ENCODE measurements at places on chromosomes 6 and 20. TPM values are rescaled to one million over a fixed set of nuclear protein-coding genes. Genes with fewer than 3 reads are reported as not detected.

The RIPOR3 gene
- total RNA-seq, result not detected

- no peaks in the 10 kb centered on the region for H3K4me1 ChIP-seq
- no peak overlapping the region for H3K4me3 ChIP-seq
- H3K27ac ChIP-seq, result no peak overlapping the region
- H3K27me3 ChIP-seq, result no peaks in the 10 kb centered on the region
- H3K36me3 ChIP-seq, result no peaks in the 10 kb centered on the region
- no peak for DNase-seq
These were observed 83.0 kb downstream of the SNX5 start for GRCh38 chr20:17885544-17885943.

DNA sequence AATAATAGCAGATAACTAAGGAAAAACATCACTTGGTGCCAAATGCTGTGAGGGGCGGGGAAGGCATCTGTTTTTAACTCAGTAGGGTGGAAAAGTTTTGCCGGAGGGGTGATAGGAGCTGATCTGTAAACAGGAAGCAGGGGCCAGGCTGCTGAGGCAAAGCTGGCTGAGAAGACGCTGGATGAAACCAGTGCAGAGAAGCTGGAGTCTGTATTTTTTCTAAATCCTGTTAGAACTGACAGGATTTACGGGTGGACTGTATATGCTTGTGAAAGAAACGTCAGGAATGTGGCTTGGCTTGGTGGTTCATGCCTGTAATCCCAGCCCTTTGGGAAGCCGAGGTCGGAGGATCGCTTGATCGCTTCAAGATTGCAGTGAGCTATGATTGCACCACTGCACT lies 5.6 kb downstream of the PCMTD2 start:
- DNase-seq, result peak; percentile 39
- peaks cover 10% of the 10 kb centered on the region for H3K4me1 ChIP-seq
- no peak overlapping the region for H3K4me3 ChIP-seq
- H3K27me3 ChIP-seq, result no peaks in the 10 kb centered on the region

The CRISP2 gene
- not detected for total RNA-seq

The IPCEF1 gene
- total RNA-seq, result not detected

GRCh38 chr6:134551245-134551960 lies 233.5 kb upstream of the SGK1 start:
- peak; percentile 76 for DNase-seq
- peaks cover 27% of the 10 kb centered on the region for H3K4me1 ChIP-seq
- peak overlapping the region; percentile 59 for H3K4me3 ChIP-seq
- H3K36me3 ChIP-seq, result no peaks in the 10 kb centered on the region

The C20orf141 gene
- total RNA-seq, result not detected

The PTK6 gene
- total RNA-seq, result 0.13 TPM

GRCh38 chr6:40131675-40132074 lies 197.4 kb upstream of the MOCS1 start:
- DNase-seq, result no peak
- H3K4me1 ChIP-seq, result no peaks in the 10 kb centered on the region
- H3K27ac ChIP-seq, result no peak overlapping the region
- H3K27me3 ChIP-seq, result no peaks in the 10 kb centered on the region

DNA sequence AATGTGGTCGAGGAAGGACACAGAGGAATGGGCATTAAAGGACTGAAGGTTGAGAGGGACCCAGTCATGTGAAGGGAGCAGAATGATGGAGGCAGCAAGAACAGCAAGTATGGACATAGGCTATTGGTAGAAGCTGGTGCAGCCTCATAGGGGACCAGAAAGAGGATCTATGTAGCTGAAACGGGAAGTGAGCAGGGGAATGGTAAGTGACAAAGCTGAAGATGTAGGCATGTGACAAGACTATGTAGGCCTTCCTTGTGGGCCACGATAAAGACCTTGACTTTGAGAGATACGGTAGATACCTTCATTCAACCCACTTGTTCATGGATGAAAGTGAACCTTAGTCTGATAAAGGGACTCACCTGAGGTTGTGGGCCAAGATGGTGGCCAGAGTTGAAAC lies 3.5 kb downstream of the CTNNBL1 start:
- H3K27ac ChIP-seq, result no peak overlapping the region
- no peak for DNase-seq
- H3K27me3 ChIP-seq, result no peaks in the 10 kb centered on the region
- H3K36me3 ChIP-seq, result no peaks in the 10 kb centered on the region
- H3K4me1 ChIP-seq, result peaks cover 7% of the 10 kb centered on the region

The NINL gene
- total RNA-seq, result 10.2 TPM

DNA sequence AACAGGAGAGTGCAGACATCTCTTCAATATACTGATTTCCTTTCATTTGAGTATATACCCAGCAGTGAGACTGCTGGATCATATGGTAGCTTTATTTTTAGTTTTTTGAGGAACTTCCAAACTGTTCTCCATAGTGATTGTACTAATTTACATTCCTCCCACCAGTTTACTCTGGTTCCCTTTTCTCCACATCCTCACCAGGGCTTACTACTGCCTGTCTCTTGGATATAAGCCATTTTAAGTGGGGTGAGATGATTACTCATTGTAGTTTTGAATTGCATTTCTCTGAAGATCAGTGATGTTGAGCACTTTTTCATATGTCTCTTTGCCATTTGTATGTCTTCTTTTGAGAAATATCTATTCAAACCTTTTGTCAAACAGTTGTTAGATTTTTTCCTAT lies 64.9 kb upstream of the HMGCLL1 start:
- no peaks in the 10 kb centered on the region for H3K4me1 ChIP-seq
- no peak overlapping the region for H3K27ac ChIP-seq
- H3K36me3 ChIP-seq, result no peaks in the 10 kb centered on the region
- no peak overlapping the region for H3K4me3 ChIP-seq
- DNase-seq, result peak; percentile 31
